DMS 273 treated with DMSO at 0.1 percent for 48 hours (cell line): ENCODE measurements at places on chromosomes 13 and 19.

DNA sequence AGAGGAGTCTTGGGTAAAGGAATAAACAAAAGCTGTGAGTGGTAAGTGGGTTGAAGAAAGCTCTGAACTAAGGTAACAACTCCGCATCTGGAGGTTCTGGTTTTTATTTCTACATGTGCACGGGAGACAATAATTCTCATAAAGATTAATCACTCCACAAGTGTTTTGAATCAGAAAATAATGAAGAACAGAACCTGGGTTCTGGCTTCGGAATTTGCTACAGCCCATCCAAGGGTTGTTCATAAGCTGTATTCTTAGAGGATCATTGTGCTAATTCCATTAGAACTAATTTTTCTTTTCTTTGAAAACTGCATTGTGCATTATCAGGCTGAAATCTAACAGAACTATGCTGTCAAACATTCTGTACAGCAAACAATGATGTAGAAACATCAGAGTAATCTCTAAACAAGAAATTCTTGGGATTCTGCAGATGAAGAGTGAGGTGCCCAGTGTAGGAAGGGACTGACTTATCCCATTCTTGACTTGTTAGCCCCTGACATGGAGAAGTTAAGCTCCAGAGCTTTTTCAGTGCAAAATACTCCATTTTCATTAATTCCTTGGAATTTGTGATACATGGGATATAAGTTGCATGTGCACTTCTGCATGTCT lies 368.2 kb downstream of the COG6 start:
- no peak for DNase-seq

DNA sequence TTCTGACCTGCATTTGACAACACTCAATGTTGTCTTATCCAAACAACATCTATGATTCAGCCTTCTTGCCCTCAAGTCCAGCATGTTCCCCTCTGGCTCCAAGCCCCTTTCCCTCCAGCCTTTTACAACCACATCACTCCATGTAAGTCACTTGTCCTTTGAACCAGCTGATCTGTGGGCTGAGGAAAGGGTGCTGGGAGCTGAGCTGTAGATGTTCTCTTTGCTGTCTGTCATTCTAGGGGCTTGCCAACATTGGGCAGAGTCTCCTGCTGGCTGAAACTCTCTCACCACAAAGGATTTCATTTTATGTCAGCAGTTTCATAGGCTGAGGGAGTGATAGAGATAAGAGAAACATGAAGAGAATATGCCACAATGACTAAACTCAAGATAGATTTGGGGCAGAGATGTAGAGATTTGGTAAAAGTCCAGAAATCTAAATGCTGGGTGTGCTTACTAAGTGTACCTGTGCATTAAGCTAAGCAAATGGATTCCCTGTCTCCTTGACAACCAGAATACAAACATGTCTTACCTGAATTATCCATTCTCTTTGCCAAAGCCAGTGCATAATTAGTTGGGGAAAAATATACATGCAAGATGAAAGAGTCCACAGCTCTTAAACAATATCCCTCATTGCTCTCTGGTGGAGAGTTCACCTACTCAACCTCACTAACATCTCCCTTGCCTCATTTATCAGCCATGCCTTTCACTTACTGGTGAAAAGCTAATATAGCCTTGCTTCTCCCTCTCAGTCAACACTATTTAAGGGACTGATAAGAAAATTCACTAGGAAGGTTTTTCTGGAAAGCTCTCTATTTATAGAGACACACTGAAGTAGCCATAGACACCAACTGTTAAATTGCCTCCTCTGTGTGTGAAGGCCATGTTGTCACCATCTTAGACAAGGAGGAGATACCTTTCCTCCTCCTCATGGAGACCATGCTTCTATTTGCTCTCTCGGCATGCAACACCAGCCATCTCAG lies 175.5 kb upstream of the SERP2 start:
- DNase-seq = no peak

DNA sequence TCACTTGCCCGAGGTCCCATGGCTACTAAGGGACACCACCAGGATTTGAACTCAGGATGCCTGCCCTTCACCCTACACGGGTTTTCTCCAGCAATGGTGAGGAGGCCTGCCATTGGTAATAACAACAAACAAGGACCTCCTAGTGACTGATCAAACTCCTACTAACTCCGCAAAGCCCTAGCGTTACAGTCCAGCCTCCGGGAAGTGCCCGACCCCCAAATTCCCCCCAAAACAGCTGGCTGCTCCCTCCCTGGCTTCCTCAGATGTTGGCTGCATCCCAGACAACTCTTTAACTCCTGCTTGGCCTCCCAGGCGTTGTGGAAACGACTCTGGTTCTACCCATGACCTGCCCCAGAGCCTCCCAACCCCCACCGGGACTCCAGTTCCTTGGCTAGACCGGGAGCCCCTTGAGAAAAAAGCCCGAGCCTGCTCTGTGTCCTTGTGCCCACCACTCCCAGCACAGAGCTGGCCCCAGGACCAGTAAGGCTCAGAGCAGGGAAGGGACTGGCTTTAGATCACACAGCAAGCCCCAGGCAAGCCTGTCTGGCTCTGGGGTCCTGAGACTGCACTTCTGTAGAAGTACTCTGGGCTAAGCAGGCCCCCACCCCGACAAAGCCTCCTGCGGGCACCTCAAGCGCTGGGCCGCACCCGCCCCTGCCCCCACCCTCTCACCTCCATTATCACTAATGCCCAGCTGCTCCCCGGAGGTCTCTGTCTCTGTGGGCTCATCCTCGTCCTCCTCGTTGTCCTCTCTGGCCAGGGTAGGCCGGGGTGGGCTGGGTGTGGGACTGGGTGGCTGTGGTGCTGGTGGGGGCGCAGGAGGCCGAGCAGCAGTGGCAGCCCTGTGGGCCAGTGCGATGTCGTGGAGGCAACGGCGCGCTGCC lies 4.7 kb downstream of the AKT1S1 start:
- no peak for DNase-seq

DNA sequence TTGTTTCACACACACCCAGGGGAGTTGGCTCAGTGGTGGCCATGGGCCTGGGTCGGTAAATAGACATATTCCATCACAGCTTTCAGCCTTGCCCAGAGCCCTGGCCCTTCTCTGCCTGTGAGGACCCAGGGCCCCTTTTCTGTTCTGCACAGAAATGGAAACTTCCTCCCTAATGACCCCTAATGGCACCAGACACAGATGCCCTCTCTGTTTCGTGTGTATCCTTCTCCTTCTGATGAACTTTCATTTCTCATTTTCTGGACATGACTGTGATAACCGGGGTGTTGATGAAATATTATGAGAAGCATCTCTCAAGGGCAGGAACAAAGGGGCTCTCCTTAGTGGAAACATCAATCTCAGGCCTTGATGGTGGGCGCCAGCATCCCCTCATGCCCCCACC lies 12.8 kb downstream of the LILRA1 start:
- DNase-seq = no peak

GRCh38 chr19:18859676-18860301 lies 28.0 kb downstream of the UPF1 start:
- DNase-seq = no peak

DNA sequence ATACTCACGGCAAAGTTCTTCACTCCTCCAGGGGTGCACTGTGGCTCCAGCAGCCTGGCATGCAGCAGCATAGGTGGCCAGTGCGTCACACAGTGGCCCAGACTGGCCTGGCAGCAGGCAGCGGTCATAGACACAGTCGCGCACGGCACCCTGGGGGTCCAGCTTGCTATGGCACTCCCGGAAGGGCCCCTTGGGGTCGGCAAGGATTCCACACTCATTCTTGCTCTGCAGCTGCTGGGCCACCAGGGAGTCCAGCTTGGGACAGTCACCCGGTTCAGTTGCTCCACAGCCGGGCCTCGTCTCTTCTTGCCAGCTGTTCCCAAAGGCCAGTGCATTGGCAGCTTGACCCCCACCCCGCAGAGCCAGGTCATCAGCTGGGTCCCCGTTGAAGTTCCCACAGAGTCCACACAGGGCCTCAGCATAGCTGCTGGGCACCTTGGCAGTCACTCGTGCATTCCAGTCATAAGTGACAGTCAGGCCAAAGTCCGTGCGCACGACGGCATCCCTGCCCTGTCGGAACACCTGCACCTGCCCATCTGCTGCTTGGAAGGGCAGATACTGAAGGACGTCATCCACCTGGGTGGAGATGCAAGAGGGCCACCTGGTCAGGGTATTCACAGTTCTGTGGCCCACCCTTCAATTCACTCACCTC lies 20.6 kb downstream of the FCGBP start:
- no peak for DNase-seq
